ENCODE measurements at places on chromosomes 6 and 20. TPM values are rescaled to one million over a fixed set of nuclear protein-coding genes. Genes with fewer than 3 reads are reported as not detected.

GRCh38 chr20:37256286-37256685, 5.3 kb downstream of the GHRH start:
- DNase-seq: no peak

GRCh38 chr6:138817799-138818198, 21.9 kb downstream of the ECT2L start:
- DNase-seq: no peak

DNA sequence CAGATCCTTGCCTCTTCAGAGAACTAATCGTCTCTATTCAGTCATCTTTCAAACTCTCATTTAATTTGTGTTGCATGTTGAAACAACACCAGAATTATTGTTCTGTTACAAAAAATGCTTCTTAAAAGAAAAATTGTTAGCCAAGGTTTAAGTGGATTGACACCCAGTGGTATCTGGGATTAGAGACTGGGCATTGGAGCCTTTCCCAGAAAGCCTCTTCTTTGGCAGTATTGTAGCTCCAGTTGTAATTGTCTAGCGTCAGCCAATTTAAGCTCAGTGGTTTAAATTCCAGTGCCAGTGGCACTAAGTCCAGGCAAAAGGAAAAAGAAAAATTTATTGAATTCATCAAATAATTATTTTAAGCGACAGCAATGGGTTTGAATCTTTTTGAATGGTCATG, 801 bp downstream of the CCDC28A start:
- DNase-seq: no peak

DNA sequence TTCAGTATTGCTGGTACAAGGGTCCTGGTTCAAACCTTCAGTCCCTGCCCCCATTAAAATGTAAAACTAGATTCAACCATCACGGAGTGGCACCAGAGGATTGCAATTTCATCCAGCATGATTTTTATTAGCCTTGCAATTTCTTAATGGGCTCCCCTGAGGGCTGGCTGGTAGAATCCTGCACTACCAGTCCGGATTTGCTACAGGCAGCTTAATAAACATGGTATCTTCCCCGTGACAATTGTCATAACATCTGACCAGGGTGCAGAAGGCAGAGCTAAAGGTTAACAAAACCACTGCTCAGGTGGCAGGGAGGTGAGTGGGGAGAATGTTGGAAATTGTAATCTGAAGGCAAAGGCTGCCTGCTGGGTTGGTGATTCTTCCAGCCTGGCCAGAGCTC, 94.5 kb downstream of the PKHD1 start:
- no peak for DNase-seq

- no peak for DNase-seq
These were observed 49.2 kb downstream of the SMPDL3A start for GRCh38 chr6:122838060-122838780.

GRCh38 chr20:3221398-3222226, 12.3 kb downstream of the ITPA start:
- no peak for DNase-seq

DNA sequence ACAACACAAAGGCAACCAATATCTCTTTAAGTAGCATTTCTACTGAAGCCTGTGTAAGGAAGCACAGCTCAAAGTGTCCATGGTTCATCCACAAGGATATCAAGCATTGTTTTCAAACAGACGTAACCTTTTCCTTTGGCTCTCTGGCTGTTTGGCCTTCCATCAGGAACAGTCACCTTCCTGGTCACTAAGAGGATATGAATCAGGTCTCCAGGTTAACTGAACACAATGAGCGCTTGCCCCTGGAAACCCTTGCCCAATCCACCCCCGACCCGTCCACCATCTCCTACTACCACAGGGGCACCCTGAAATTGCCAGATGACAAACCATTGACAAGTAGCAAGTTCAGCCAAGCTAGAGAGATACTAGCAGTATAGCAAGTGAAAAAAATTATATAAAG, 114.4 kb upstream of the COL21A1 start:
- no peak for DNase-seq

RHAG gene
- 0.44 TPM for total RNA-seq
